T-helper 9 cell (primary cell): ENCODE measurements at places on chromosomes 13 and 19.

GRCh38 chr13:28349907-28350654, 144.8 kb downstream of the FLT1 start:
- no peak for DNase-seq

DNA sequence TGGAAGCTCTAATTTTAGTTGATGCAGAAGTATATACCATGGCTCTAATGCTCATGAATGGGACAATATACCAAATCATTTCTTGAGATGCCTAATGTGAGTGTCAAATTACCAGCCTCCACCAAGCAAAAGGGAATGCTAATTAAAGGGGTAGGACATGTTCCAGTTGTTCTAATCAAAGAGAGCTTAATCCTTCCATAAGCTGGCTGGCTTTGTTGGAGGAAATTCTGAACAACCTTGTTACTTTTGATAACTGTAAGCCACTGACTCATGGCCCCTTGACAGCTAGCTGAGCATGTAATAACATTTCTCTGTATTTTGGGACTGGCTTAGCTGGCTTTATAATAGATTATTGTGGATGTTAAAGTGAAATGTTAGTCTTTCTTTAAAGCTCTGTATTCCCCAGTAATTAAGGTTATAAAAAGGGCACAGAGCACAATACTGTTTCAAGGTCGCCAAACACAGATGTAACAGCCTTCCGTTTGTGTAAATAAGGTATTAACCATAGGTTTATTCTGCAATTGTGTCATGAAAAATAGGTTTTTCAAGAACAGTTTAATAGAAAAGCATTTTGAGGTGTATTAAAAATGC, 1194.0 kb downstream of the PCDH9 start:
- DNase-seq, result no peak

- DNase-seq, result no peak
Measured at GRCh38 chr19:6457958-6458694, 1.5 kb downstream of the SLC25A23 start.

GRCh38 chr13:107866941-107867623, 348.3 kb downstream of the LIG4 start:
- no peak for DNase-seq
